ENCODE measurements at places on chromosomes 1 and 21. TPM values are rescaled to one million over a fixed set of nuclear protein-coding genes. Genes with fewer than 3 reads are reported as not detected.

Gene DRAXIN
- 0.04 TPM for total RNA-seq

Gene SFT2D2
- 40.8 TPM for total RNA-seq

DNA sequence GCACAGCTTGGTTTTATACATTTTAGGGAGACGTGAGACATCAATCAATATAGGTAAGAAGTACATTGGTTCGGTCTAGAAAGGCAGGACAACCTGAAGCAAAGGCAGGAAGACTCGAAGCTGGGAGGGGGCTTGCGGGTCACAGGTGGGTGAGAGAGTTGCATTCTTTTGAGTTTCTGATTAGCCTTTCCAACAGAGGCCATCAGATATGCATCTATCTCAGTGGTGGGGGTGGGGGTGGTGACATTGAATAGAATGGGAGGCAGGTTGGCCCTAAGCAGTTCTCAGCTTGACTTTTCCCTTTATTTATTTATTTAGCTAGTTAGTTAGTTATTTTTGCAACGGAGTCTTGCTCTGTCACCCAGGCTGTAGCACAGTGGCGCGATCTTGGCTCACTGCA is 85.6 kb downstream of the WDR4 start:
- DNase-seq, result no peak

DNA sequence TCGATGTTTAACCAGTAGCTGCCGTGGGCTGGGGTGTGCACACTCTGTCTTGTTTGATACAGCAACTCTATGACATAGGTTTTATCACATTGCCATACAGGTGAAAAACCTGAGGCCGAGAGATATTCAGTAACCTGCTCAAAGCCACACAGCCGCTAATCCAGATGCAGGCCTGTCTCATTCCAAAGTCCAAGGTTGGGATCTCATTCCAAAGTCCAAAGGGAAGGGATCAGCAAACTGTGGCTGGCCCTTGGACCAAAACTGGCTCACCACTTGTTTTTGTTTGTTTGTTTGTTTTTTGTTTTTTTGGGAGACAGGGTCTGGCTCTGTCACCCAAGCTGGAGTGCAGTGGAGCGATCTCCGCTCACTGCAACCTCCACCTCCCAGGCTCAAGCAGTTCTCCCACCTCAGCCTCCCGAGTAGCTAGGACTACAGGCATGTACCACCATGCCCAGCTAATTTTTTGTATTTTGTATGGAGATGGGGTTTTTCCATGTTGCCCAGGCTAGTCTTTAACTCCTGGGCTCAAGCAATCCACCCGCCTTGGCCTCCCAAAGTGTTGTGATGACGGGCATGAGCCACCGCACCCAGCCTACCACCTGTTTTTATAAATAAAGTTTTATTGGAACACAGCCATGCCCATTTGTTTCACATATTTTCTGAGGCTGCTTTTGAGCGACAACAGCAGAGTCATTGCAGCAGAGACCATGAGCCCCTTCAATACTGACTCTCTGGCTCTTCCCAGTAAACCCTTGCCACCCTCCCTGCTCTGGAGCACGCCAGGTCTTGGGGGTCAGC is 163.4 kb upstream of the TMEM51 start:
- no peak for DNase-seq

GRCh38 chr1:55447488-55447887 is 232.3 kb upstream of the USP24 start:
- DNase-seq, result no peak

GRCh38 chr1:92968138-92969032 is 7.1 kb upstream of the DIPK1A start:
- DNase-seq, result no peak
